Choroid plexus epithelial cell (primary cell): ENCODE measurements at places on chromosomes 7 and 10.

DNA sequence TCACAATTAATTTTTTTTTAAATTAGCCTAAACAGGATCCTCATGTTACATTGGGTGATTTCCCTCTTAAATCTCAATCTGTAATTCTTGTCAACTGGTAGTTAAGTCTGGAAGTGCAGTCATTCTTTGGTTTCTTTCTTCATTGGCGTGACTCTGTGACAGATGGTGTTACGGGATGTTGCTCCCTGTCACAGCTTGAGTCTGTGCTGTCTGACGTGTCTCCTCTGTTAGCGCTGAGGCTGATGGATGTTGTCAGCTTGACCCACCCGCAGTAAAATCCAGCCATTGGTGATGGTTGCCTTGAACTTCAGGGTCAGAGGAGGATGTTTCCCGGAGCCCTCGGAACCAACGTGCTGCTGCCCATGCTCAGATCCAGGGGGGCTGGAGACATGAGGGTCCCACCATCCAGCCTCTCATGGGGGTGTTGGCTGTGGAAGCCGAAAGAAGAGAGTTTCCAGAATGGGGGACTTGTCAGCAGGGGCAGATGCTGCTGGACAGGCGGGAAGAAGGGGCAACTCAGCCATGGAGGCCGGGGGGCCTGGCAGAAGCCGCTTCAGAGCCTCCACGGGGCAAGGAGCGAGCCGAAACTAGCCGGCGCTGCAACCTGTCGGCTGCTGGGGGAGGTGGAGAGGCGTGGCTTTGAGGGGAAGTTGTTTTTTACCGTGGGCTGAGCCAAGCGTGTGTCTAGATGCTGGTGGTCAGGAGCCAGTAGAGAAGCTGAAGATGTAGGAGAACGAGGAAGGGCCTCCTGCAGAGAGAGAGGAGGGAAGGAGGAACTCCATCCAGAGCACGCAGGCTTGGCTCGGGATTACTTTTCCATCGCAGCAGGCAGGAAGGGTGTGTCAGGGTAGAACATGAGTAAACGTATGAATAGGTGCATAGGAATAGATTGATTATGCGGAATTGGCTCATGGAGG lies 3.5 kb downstream of the SUN1 start:
- no peak for DNase-seq

- peak; percentile 96 for DNase-seq
These were observed 19.8 kb downstream of the VOPP1 start for GRCh38 chr7:55552320-55553023.

DNA sequence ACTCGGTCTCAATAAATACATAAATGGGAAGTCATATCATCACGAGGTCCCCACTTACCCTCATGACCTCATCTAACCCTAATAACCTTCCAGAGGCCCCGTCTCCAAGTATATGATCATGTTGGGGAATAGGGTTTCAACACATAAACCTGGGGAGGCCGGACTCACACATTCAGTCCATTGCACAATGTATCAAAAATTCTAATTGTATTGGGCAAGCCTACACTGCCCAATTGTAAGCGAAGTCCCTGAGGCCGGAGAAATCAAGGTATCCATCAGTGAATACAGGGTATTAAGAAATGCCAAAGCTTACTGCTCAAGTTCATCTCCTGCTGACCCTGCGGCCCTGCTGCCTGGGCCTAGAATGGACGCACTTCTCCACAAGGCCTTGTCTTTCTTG lies 69.6 kb downstream of the PARP12 start:
- DNase-seq, result no peak

GRCh38 chr10:6353526-6353925 lies 150.8 kb downstream of the PFKFB3 start:
- DNase-seq, result no peak

DNA sequence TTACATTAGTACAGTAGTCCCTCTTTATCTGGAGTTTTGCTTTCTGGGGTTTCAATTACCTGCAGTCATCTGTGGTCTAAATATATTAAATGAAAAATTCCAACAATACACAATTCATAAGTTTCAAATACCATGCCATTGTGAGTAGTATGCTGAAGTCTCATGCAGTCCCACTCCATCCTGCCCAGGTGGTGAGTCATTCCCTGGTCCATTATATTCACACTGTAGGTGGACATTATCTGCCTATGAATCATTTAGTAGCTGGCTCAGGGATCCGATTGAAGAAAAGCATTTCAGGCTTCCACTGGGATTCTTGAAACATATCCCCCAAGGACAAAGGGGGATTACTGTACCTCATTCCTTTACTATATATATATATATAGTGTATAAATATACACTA lies 298.2 kb upstream of the GALNT17 start:
- peak; percentile 57 for DNase-seq

DNA sequence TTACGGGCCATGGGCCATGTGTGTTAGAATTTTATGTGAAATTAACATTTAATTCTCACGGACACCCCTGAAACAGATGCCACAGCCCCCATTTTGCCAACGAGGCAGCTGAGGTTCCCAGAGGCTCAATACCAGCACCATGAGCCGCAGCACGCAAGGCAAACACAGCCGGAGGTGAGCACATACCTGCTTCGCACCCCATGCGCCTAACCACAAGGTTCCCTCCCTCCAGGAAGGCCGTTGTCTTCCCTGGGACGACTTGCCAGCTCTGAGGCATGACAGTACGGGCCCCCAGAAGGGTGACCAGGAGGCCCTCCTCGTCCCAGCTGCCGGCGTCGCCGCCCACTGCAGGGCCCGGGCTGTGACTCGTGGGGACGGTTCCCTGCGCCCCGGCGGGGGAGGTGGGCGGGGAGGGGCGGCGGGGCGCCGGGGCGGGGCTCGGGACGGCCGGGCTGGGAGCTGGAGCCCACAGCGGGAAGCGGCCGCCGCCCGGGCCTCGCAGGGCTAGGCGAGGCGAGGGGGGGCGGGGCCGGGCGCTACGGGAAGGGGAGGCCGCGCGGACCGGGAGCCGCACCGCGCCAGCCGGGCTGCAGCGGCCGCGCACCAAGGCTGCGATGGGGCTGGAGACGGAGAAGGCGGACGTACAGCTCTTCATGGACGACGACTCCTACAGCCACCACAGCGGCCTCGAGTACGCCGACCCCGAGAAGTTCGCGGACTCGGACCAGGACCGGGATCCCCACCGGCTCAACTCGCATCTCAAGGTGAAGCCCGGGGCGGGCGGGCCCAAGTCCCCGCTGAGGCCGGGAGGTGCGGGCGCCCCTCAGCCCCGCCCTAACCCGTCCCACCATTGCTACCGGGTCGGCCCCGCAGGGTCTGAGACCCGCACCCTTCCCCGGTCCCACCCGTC lies at the start of gene CAV2:
Gene CAV2 (plus strand): TSS at position 571 of the 910 bp plus-strand sequence. CDS start 44 bp downstream, at position 615.
- peak; percentile 53 for DNase-seq

DNA sequence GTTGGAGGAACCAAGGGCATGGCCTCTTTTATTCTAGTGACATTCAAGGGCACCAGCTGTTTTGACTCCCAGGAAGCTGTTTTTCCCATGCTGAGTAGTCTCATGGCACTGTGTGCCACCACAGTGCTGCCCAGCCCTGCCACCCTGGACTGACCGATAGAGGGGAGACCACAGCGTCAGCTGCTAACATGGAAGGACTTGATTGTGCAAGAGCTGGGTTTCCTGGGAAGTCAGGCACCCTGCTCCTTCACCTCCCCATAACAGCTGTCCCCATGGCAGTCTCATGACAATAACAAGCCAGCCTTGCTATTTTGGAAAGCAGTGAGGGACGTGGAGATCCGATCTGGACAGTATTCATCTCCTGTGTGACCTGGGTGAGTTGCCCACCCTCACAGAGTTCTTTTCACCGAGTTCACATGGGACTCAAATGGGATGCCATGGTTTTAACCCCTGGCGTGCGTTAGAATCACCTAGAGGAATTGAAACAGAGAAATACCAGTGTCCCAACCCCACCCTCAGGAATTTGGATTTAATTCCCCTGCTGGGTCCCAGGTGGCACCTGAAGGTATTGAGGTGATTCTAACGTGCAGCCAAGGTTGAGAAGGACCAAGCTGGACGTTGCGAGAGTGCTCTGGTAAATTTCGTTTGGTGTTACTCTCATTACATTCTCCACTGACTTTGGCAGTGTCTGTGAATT lies 174.8 kb downstream of the CELF2 start:
- DNase-seq, result no peak

DNA sequence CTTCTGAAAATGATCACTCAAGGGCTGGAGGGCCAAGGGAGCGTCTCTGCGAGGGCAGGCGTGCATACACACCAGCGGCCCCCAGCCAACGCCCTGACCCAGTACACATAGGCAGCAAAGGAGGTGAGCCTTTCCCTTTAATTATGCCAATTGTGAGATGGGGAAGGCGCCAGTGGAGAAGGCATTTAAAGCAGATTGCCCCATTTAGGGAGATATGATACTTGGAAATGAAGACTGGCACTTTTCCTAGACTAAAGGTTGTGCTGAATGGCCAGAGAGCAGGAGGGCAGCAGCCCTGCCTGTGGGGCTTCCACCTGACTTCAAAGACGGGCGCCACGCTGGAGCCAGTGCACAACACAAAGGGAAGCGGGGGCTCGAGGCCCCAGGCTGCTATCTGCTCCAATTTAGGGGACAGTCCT lies 24.1 kb downstream of the HIPK2 start:
- no peak for DNase-seq

DNA sequence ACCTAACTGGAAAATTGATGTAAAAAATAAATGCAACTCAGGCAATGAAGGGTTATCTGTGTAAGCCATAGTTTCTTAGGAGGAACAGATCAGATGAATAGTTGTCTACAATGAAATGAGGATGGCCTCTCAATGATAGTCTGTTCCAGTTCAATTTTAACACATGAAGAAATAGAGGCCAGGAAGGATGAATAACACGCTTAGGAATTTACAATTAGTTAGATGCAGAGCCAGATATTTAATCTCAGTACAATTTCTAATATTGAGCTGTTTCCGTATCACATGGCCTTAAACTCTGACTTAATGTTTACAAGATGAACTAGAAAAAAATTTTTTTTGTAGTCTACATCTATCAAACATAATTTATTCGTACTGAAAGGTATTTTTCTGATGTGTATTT lies 176.6 kb downstream of the GALNT11 start:
- DNase-seq, result peak; percentile 76

GRCh38 chr10:100998991-100999741 lies 442 bp upstream of the LZTS2 start:
- peak; percentile 75 for DNase-seq

DNA sequence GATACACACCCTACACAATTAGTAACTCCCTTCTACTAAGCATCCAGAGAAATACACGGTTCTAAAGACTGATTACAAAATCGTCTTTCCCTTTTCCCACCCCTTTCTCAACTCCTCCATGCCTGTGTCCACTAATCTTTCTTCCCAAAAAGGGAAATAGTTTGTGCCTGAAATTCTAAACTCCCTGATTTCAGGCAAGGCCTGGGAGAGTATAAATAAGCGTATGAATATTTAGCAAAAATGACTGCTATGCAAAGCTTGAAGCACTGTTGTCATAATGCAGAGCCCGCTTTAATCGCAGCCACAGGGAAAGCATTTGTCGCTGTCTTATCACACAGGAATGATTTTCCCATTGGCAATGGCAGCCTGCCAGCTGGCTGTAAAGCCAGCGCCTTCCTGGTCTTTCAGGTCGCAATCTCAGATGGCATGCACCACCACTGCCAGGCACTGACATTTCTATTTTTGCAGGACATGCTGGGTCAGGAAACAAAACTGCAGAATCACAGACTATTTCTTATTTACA lies 142.9 kb upstream of the PCGF5 start:
- peak; percentile 6 for DNase-seq

DNA sequence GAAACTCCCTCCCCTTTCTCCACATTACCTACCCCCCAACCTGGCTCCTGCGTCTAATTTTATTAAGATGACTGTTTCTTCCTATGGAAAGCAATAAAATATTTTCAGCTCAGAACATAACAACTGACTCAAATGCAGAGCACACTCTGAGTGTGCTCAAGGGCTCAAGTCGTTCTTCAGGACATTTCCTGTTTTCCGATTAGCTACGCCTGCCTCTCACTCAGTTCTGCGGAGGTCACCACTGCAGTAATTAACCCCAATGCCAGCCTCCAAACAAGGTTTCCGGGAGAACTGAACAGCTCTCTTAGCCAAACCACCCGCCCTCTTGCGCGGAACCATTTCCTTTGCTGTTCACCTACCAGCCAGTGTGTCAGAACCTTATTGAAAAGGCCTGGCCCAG lies 19.3 kb downstream of the MYOF start:
- peak; percentile 69 for DNase-seq

GRCh38 chr7:159127691-159128642 lies 16.7 kb downstream of the VIPR2 start:
- no peak for DNase-seq

DNA sequence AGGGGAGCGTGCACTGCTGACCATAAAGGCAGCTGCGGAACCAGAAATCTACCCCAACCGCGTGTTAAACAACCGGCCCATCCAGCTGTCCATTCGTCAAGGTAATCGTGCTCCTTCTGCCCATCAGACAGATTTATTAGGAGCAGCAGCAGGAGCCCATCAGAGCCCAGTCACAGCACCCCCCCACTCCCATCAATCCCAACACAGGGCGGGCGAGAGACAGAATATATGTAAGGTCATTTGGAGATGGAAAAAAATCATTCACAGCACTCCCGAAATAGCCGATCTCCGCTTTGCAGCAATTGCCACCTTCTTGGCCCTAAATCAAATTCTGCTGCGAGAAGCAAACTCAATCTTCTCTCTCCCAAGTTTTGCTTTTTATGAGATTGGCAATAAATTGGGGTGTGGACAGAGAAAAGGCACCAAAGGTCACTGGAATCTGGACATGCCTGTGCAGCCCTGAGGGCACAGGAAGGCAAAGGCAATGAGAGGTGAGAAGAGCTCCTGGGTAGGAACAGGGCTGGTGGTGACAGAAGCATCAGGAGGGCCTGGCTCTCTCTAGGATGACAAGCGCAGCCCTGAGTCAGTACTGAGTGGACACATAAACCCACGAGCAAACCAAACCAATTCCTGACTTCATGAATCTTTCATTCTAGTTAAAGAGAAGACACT lies 145.0 kb upstream of the ZMIZ1 start:
- no peak for DNase-seq
